Adrenal gland (tissue), 19 donors: ENCODE measurements at places on chromosomes 11 and 22. TPM values are rescaled to one million over a fixed set of nuclear protein-coding genes. Genes with fewer than 3 reads are reported as not detected.
A peak's percentile ranks its signal among the peaks of the same experiment; 100 is the strongest.

SLC29A2 gene
- polyA plus RNA-seq = 4.5 TPM

DNA sequence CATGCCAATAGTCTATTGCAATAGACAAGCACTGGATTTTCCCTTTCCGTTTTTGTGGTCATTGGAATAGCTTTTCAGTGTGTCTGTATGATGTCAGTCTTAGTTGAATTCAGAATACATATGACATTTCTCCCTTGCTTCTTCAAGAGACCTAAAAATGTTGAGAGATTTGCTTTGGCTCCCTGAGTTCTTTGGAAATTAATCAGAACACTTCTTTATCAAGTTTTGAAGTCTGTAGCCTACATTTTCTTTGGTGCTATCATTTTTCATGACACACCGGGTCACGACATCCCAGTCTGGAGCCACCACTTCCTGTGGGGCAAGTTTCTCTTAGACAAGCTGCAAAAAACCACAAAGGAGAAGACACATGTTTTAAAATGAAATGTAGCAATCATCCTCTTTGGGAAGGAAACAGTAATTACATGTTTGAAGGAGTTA lies 847.1 kb downstream of the OPCML start:
- no peak overlapping the region for H3K4me3 ChIP-seq
- no peaks in the 10 kb centered on the region for H3K27me3 ChIP-seq
- peak; percentile 16 for DNase-seq
- no peaks in the 10 kb centered on the region for H3K36me3 ChIP-seq
- no peaks in the 10 kb centered on the region for H3K4me1 ChIP-seq

DNA sequence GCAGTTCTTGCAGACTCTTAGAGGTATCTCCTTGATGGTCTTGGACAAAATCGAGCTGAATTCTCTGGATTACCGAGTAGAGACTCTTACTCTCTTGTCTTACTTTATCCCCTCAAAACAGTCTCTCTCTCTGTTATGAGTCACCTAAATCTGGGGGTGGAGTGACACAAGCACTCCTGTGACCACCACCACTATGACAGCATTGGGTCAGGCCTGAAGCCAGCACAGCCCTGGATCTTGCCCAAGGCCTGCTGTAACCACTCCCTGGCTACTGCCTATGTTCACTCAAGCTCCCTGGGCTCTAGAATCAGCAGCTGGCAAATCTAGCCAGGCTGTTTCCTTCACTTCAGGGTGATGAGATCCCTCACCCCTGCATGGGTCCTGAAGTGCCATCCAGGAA lies 662.5 kb downstream of the LUZP2 start:
- no peak overlapping the region for H3K4me3 ChIP-seq
- H3K27me3 ChIP-seq = no peaks in the 10 kb centered on the region
- no peaks in the 10 kb centered on the region for H3K36me3 ChIP-seq
- H3K27ac ChIP-seq = no peak overlapping the region
- no peaks in the 10 kb centered on the region for H3K4me1 ChIP-seq
- DNase-seq = no peak

- H3K36me3 ChIP-seq = no peaks in the 10 kb centered on the region
- no peak overlapping the region for H3K27ac ChIP-seq
- no peaks in the 10 kb centered on the region for H3K4me1 ChIP-seq
These were observed 1007.0 kb downstream of the BRD1 start for GRCh38 chr22:48820481-48821345.

DNA sequence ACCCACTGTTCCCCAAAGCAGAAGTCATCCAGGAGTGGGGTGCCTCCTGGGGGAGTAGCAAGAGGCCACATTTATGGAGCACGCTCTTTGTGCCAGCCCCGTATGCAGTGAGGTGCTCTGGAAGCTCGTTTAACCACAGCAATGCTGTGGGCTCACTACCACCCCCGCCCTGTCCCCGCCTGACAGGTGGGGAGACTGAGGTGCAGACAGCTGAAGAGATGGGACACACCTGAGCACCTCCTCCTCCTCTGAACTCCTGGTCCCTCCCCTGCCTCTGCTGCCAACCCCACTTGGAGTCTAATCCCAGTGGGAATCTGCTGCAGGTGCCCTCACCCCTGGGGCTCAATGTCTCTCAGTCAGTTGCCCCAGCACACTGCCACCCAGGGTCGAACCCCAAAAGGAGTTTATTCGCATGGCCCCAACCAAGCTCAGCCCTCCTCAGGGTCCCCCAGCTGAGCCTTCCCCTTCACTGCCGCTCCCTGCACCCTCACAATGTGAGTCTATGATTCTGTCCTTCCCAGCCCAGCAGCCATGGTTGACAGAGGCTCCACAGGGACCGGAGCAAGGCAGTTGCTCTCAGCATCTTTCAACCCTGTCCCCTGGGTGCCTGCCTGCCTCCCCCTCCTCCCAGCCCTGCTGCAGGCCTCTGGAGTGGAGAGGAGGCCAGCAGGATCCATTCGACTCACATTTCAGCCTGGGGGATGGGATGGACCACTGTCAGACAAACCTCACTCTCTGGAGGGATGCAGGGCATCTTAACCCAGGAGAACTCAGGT lies 13.3 kb upstream of the BCR start:
- H3K27ac ChIP-seq = no peak overlapping the region
- no peaks in the 10 kb centered on the region for H3K4me1 ChIP-seq
- no peak overlapping the region for H3K4me3 ChIP-seq
- no peaks in the 10 kb centered on the region for H3K27me3 ChIP-seq
- DNase-seq = no peak

DNA sequence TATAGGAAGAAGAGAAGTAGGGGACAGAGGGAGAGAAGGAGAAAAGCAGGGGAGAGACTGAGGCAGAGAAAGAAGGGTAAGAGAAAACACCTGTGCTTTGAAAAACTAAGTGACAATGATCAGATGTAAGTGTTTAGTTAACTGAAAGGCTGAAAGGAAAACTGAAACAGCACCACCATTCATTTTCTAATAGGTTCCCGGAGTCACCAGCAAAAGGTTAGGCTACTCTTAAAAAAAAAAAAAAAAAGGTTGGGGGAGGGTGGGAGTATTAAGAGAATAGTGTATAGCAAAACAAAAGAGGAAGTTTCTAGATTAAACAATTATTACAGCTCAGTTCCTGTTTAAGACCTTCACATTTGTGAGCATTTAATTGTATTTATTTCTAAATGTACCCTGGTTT lies 113.8 kb downstream of the CADM1 start:
- H3K4me1 ChIP-seq = no peaks in the 10 kb centered on the region
- H3K4me3 ChIP-seq = no peak overlapping the region
- no peaks in the 10 kb centered on the region for H3K27me3 ChIP-seq
- no peaks in the 10 kb centered on the region for H3K36me3 ChIP-seq

DNA sequence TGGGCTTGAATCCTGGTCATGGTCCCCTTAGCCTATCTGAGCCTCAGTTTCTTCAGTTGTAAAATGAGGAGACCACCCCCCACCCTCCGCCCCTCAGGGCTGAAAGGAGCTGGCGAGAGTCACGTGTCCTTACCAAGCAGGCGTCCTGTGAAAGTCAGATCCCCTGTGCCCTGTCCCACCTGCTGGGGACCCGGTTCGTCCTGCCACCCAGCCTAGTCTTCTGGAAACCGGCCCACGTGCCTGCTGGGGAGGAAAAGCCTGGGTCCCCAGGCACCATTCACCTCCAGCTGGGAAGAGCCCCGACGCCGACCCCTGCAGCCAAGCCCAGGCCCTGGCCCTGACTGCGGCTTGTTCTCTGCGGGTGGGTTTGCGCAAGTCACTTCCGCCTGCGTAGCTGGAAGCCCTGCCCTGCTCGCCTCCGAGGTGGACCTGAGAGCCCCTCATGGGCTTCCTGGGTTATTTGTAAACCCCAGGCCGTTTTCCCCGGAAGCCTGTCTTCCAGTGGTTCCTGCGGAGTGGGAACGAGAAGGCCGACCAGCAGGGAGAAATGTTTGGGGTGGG lies 679 bp upstream of the SSH3 start:
- no peak overlapping the region for H3K27ac ChIP-seq
- peak overlapping the region; percentile 85 for H3K4me3 ChIP-seq
- peaks cover 21% of the 10 kb centered on the region for H3K4me1 ChIP-seq
- DNase-seq = peak; percentile 54

DNA sequence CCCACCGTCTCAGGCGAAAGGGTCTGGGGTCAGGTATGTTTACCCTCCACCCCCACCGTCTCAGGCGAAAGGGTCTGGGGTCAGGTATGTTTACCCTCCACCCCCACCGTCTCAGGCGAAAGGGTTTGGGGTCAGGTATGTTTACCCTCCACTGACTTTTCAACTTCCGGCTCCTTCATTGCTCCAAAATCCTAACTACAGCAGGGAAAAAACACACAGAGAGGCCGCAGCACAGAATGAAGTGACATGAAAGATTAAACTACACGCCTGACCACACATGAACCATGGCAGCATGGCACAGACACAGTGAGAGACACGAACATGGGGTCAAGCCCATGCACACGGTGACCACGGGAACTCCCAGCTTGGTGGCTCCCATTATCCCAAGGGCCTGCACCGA lies 634.9 kb upstream of the B3GAT1 start:
- no peaks in the 10 kb centered on the region for H3K36me3 ChIP-seq
- H3K4me1 ChIP-seq = no peaks in the 10 kb centered on the region
